WTC11 (cell line): ENCODE measurements at places on chromosomes 12 and 14.

DNA sequence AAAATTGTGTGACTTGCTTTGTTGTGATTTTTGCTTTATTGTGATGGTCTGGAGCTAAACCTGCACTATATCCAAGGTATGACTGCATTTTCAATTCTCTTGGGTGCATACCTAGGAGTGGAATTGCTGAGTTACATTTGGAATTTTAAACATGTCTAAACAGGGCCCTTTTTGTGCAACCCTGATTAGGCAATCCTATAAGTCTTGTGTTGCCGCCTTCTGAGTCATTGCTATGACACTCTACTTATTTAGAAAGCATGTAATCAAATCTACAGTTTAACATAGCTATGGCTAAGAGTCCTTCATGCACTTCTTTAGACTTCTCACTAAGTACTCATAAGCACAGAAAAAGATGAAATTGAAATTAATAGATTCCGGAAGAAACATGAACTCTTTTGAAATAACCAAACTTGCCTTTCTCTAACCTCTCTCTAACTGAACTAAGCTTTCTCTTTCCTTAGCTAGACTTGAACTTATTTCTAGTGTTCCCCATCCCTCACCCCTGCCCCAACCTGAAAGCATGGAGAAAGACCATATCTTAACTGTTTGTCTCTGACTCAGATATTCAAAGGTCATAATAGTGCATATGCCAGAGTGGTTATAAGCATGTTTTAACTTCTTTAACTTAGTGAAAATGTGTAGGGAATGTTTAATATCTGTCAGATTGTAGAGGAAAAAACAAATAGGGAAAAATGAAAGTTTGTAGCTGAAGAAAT is 203.0 kb downstream of the SNAPC1 start:
- DNase-seq: no peak

- no peak for DNase-seq
Observed at GRCh38 chr12:6181583-6182278, 18.5 kb upstream of the CD9 start.

DNA sequence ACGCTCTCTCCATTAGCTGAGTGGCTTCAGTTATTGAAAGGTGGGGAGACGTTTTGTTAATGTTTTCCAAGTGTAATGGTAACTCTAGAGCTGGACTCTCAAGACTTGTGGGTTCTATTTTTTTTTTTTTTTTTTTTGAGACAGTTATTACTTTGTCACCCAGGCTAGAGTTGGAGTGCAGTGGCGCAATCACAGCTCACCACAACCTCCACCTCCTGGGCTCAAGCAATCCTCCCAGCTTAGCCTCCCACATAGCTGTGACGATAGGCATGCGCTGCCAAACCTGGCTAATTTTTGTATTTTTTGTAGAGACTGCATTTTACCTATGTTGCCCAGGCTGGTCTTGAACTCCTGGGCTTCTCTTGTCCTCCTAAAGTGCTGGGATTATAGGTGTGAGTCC is 26.2 kb downstream of the ATF1 start:
- no peak for DNase-seq

DNA sequence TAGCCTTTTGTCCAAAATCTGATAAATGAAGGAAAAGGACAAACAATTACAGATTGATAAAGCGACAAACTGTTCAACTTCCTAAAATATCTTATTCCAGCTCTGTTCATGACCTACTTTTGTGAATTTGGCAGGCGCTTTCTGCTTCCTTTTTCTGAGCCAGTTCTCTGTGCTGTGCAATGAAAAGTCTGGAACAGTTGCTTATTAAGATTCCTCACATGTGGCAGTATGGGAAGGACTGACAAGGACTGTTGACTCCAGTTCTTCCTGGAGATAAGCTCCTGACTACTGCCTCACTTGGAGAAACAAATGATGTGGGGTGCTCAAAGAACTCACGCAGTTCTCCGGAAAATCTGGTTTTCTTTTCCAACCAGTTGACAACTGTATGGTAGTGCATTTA is 58.3 kb upstream of the ANP32D start:
- DNase-seq: no peak
